Foreskin keratinocyte (primary cell): ENCODE measurements at places on chromosomes 16 and 17. TPM values are rescaled to one million over a fixed set of nuclear protein-coding genes. Genes with fewer than 3 reads are reported as not detected.

MT3 gene
- not detected in 2 replicates for total RNA-seq

ERCC4 gene
- total RNA-seq = 6.3 and 7.2 TPM in 2 replicates

RNU2-1 gene
- total RNA-seq = not detected in 2 replicates

KRTAP2-1 gene
- total RNA-seq = not detected in 2 replicates

SCNN1G gene
- not detected in 2 replicates for total RNA-seq

ST6GALNAC1 gene
- 0.14 TPM in 2 replicates for total RNA-seq

HSF4 gene
- 2.6 and 4.7 TPM in 2 replicates for total RNA-seq

- DNase-seq = no peak
Measured at GRCh38 chr16:9545522-9546437, 454.3 kb downstream of the HAPSTR1 start.

DNA sequence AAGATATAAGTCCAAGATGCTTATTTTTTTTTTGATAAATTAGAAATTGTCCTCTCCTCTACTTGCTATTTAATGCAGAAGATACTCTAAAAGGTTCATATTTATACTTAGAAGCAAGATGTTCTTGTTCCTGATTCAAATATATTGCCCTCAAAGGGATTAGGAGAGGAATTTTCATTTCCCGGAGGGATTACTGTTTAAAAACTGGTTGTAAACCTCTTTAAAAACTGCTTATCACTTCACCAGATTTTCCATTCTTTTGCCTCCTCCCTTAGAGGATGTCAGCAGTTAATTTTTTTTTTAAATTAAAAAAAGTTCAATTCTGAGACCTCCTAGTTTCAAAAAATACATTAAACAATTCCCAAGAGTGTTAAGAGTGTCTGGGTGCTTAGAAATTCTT is 2.8 kb downstream of the TENT4B start:
- DNase-seq = no peak

- DNase-seq = peak; percentile 97
Measured at GRCh38 chr16:80197741-80198201, 343.0 kb upstream of the DYNLRB2 start.

GRCh38 chr17:67624886-67625656 is 92.7 kb upstream of the NOL11 start:
- DNase-seq = no peak

- no peak for DNase-seq
Measured at GRCh38 chr16:29809850-29810698, 1.9 kb upstream of the PRRT2 start.

GRCh38 chr16:15854061-15854460 is 2.8 kb downstream of the MYH11 start:
- no peak for DNase-seq

DNA sequence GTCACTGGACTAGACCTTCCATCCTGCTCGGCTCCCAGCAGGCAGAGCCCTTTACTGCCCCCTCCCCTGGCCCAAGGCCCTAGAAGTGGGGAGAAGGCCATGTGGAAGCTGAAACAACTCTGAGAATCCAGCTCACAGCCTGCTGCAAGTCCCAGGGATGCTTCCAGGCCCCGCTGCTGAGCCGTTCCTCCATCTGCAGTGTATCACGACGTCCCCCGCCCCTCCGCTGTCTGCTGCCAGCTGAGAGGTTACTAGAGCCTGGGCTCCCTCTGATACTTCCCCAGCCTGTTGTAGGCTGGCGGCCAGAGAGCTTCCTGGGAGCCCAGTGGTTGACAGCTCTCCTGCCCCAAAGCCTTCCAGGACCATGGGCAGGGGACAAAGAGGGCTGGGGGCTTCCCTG is 118.2 kb downstream of the MGAT5B start:
- DNase-seq = no peak

- no peak for DNase-seq
Measured at GRCh38 chr16:85221771-85222154, 109.5 kb upstream of the CIBAR2 start.

GRCh38 chr17:68035131-68035522 is 408 bp upstream of the KPNA2 start:
- no peak for DNase-seq

DNA sequence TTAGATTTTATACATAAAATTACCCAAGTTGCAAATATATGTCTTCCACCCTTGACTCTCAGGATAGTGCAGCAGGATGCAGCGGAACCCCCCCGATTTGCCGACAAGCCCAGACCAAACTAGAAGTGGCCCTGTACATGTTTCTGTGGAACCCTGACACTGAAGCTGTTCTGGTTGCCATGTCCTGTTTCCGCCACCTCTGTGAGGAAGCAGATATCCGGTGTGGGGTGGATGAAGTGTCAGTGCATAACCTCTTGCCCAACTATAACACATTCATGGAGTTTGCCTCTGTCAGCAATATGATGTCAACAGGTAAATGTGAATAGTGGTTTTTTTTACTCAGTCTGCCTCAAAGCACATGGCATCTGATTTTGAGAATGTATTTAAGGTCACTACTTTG is 70.7 kb downstream of the OMG start:
- no peak for DNase-seq

GRCh38 chr16:57371494-57372371 is 557 bp upstream of the CX3CL1 start:
- DNase-seq = no peak

DNA sequence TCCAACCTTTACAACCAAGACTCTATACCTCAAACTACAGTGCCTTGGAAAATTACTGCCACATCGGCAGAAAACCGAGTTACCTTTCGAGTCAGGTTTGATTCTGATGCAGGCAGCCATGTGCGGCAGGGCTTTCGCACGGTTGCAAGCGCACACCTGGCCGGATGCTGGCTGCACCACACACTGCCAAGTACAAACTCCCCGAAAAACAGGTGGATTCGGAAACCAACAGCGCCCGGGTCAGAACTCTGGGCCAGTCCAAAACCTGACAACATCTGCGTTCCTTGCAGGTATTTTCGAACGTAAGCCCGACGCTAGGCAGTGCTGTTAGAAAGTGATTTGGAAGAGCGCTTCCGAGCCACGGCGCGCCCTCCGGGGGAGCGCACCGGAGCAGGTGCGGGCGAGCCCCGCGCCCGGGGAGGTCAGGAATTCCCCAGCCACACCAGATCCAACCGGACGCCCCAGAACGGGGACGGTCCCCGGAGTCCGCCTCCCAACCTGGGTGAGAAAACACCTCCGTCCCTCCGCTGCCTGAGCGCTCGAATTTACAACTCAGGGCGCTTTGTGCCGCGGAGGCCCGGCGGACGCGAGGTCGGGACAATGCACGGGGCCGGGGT is 1.2 kb downstream of the USP7 start:
- peak; percentile 30 for DNase-seq

DNA sequence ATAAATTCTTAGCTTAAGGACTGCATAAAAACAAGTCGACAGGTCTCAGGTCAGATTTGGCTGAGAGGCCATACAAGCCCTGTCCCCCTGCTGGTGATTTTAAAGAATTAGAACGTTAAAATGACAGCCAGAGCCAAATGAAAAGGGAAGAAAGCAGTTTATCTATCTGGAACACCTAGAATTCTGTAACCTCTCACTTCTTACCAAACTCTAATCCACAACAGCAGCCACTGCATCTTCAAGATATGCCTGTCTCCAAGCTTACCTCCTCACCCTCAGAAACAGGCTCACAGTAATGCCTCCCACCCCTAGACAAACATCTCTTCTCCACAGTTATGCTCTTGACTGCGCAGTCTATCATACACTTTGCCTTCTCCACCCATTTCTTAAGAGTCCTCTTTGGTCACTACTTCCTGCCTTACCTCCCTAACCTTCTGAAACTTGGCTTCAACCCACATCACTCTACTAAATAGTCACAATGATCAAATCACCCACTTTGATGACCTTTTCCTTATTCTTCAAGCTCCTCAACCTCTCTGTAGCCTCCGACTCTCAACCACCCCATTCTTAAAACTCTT is 14.2 kb downstream of the ANKFY1 start:
- DNase-seq = no peak

GRCh38 chr16:89300311-89300975 is 82.9 kb downstream of the ZNF778 start:
- no peak for DNase-seq

DNA sequence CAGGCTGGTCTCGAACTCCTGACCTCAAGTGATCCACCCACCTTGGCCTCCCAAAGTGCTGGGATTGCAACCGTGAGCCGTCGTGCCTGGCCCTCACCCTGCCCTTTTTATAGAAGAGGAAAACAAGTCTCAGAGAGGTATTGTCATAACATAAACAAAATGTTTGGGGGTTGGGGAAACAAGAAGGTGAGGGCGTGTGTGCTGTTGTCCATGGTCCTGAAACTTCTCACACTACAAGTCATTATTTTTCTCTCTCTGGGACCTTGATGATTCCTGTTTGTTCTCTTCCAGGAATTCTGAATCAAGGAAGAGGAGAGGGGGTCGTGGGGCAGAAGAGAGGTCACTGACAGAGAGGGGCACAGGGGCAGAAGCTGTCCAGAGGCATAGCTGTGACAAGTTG is 160.2 kb upstream of the LHX1 start:
- peak; percentile 9 for DNase-seq

DNA sequence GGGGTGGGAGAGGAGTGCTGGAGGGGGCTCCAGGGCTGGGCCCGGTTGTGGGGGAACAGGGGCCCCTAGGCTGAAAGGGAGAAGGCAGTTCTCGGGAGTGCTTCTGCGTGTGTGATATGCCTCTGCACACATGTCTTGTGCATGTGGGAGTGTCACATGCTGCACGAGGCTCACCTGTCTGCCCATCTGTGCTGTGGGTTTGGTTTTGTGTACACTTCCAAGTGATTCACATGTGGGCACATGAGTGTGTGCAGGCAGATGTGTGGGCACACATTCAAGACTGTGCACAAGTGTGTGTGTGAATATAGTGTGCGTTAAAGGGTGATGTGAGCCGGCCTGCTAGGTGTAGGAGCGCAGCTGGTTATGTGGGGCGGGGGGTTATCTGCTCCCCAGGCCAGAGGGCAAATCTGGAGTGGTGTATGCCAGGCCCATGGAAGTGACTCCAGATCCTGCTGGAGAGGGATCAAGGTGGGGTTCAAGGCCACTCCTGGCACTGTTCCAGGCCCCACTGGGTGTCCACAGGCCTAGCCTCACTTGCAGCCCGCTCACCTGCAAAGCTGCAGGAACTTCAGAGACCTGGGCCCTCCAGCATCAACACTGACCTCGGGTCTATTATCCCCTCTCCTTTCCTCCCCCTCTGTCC is 3.8 kb upstream of the BAHCC1 start:
- no peak for DNase-seq

DNA sequence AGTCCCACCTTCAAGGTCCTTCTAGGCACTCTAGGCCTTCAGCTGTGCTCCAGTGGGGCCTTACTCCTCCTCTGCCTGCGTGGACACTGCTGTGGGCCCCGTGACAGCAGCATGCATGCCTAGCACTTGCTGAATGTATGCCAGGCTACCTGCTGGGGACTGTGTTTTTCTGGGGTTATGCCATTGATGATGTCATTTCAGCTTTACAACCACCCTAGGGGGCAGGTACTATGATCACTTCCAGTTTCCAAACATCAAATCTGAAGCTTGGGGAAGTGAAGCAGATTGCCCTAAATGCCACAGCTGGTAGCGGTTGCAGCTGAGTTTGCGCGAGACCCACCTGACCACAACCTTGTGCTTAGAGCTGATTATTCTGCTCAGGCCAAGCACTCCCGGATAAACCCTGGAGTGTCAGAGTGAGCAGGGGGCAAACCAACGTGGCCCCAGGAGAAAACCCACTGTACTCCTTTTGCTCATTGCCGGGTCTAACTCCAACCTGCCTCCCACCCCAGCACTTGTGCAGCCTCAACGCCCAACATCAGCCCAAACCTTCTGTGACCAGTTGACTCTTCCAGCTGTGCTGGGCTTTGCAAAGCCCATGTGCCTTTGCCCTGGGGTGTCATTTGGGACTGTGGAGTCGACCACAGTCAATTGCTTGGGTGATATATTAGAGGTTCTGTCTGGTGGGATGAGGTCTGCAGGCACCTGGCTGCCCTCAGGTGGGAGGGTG is 168.4 kb downstream of the ENGASE start:
- DNase-seq = no peak

- no peak for DNase-seq
Measured at GRCh38 chr16:53121043-53121620, 66.3 kb downstream of the CHD9 start.

DNA sequence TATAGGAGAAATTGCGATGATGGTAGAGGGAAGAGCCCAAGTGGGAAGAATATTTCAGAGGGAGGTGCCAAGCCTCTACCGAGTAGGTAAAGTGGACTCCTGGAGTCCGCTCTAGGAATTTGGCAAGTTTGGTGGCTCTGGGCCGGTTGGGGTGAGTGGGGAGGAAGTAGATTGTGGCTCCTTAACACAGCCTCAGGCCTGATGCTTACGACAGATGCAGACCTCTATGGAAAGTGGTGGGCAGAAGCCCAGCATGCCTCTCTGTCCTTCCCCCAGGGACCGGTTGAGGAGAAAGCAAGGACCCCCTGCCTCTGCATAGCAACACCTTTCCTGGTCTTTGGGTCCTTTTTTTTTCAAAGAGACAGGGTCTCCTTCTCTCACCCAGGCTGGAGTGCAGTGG is 55.9 kb upstream of the SIAH1 start:
- DNase-seq = no peak

GRCh38 chr17:68458260-68459036 is 1.2 kb upstream of the WIPI1 start:
- DNase-seq = no peak

- peak; percentile 73 for DNase-seq
Measured at GRCh38 chr16:15653227-15653626, 3.2 kb downstream of the NDE1 start.

- no peak for DNase-seq
Measured at GRCh38 chr16:373020-373598, 2.8 kb upstream of the MRPL28 start.

DNA sequence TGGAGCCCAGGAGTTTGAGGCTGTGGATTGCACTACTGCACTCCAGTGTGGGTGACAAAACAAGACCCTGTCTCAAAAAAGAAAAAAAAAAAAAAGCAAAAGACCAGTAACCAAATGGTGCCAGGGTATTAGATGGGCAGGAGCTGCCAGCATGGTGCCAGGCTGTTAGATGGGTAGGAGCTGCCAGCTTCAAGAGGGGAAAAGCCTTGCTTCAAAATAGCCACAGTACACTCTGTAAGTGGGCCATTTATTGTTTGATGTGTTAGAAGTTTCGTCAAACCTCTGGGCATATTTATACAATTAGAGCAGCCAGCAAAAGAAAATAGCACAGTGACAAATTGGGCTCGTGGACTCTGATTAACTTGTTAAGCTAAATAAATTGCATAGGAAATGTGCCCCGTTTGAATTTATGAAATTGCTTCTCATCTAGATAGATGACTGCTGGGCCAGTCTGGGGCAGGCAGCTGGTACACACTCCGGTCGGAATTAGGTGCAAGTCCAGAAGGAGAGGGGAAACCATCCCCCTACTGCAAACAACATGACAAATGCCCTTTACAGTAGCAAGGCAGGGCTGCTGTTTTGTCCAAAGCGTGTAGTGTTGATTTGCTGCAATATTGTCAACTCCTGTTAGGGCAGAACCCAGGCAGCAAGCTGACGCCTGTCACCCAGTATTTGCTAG is 126.3 kb upstream of the IRX3 start:
- no peak for DNase-seq

DNA sequence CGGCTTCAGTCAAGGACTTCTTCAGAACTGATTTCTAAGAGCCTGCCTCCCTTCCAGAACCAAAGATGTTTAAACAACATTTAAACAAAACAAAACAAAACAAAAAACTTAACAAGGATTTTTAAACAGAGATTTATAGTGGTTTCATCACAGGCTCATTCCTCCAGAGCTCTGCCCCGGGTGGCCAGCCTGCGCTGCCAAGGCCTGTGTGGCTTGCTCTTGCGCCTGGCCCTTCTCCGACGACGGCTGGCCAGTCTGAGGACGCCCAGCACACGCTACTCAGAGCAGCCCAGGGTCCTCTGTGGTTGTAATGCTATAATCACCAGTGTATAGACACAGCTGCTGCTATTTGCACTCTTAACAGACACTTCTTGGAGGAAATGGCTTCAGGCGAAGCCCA is 307.2 kb upstream of the MYOCD start:
- no peak for DNase-seq

GRCh38 chr17:35088356-35088880 is 24.9 kb upstream of the RFFL start:
- no peak for DNase-seq
